Sigmoid colon (tissue), 7 donors: ENCODE measurements at places on chromosomes 12 and 14. TPM values are rescaled to one million over a fixed set of nuclear protein-coding genes. Genes with fewer than 3 reads are reported as not detected.

DNA sequence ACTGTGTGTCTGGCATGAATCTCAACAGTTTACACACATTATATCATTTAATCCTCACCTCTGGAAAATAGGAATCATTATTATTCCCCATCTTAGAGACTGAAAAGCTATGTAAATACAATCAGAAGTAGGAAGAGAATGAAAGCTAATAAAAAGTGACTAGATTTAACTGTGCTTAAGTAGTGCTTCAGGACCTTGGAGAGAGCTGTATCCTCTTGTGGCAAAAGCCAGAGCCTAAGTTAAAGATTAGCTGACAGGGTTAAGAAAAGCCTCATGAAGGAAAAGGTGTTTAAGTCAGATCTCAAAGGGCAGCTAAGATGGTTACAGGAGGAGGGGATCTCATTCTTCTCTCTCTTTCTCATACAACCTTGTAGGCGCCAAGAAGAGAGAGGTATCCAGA, 65.3 kb upstream of the TMEM233 start:
- DNase-seq: no peak

VDR gene
- 1.9 TPM for total RNA-seq

GRCh38 chr12:71440345-71440762, 756 bp downstream of the LGR5 start:
- no peak for DNase-seq

DNA sequence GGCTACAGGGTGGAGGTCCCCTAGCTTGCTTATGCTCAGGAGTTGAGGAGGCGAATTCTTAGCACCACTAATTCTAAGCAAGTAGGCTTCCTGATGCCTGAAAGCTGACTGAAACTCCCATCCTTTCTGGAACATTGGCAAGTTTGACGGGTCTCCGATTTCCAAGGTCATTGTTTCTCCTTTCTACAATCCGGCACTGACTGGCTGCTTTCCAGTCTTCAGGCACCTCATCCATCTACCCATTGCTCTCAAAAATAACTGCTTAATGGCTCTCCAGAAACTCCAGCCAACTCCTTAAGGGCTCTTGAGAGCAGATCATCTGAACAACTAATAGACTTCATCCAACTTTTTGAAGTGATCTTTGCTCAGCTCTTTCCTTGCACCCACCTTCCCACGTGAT, 13.3 kb downstream of the REM2 start:
- DNase-seq: no peak

GRCh38 chr12:46244273-46244915, 24.4 kb downstream of the SLC38A1 start:
- no peak for DNase-seq

GRCh38 chr12:121214855-121215745, 5.2 kb downstream of the P2RX4 start:
- no peak for DNase-seq

- no peak for DNase-seq
Measured at GRCh38 chr12:632102-632696, 31.0 kb downstream of the NINJ2 start.

NFE2 gene
- not detected for total RNA-seq
